ENCODE measurements at places on chromosomes 13 and 19. TPM values are rescaled to one million over a fixed set of nuclear protein-coding genes. Genes with fewer than 3 reads are reported as not detected.

The ZSWIM4 gene
- 21.5 TPM for total RNA-seq

The SELENOV gene
- 0.78 TPM for total RNA-seq

The LILRB5 gene
- total RNA-seq: not detected

The TLE6 gene
- total RNA-seq: 6.9 TPM

The ATP8B3 gene
- 2.3 TPM for total RNA-seq

The PTH2 gene
- not detected for total RNA-seq

The C5AR1 gene
- total RNA-seq: 0.98 TPM

The SLC25A41 gene
- 1.6 TPM for total RNA-seq

The TYROBP gene
- total RNA-seq: not detected

The CLEC17A gene
- total RNA-seq: not detected

The MBD3L2 gene
- total RNA-seq: not detected

The PRSS57 gene
- not detected for total RNA-seq

The DKKL1 gene
- total RNA-seq: 9.9 TPM

The ZNF844 gene
- total RNA-seq: 15.1 TPM

The PNMA8A gene
- total RNA-seq: 25.9 TPM

The ZNF625 gene
- total RNA-seq: 24.4 TPM

The SLC7A10 gene
- 0.91 TPM for total RNA-seq

The PLIN4 gene
- total RNA-seq: 0.25 TPM

The ICAM1 gene
- total RNA-seq: 9.0 TPM

The WDR88 gene
- total RNA-seq: not detected

The LILRA6 gene
- total RNA-seq: not detected

The COQ8B gene
- 54.8 TPM for total RNA-seq

The ZC3H13 gene
- total RNA-seq: 60.7 TPM

The ZNF681 gene
- 9.0 TPM for total RNA-seq

The TSSK6 gene
- 2.1 TPM for total RNA-seq

The RASL11A gene
- total RNA-seq: 10.5 TPM

The KPTN gene
- 20.1 TPM for total RNA-seq
